ENCODE measurements at places on chromosomes 11 and 22. TPM values are rescaled to one million over a fixed set of nuclear protein-coding genes. Genes with fewer than 3 reads are reported as not detected.

- no peak overlapping the region for H3K4me3 ChIP-seq
- H3K27me3 ChIP-seq = no peaks in the 10 kb centered on the region
- H3K4me1 ChIP-seq = no peaks in the 10 kb centered on the region
- no peak overlapping the region for H3K27ac ChIP-seq
Observed at GRCh38 chr11:28417601-28418323, 309.6 kb downstream of the METTL15 start.

DNA sequence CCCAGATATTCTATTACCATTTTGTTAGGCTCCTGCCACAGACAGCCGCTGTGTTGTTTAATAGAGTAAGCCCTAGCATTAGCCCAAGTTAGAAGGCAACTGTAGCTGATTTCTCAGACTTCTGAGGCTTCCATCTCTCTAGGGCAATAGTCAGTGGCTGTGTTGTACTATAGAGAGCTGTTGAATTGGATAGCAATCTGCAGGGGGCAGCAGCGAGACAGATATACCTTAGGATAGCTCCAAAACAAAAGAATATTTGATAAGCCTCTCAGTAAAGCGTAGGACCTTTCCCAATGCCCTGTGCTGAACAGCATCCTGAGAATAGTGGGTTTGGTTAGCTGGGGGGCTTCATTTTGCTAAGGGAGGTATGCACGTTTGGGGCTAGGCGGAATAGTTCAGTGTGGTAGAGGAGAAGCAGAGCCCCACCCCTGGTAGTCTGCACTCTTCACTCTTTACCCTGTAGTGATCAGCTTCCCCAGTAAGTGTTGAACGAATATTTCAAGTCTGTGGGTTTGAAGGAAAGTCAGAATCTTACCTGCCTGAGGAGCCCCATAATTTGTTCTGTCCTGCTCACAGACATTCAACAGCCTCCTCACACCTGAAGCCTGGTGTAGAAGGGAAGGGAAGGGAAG is 515.1 kb downstream of the INSC start:
- no peak overlapping the region for H3K4me3 ChIP-seq
- no peaks in the 10 kb centered on the region for H3K36me3 ChIP-seq
- peaks cover 7% of the 10 kb centered on the region for H3K4me1 ChIP-seq
- DNase-seq = no peak

Gene MISFA
- 1.1 TPM for total RNA-seq

GRCh38 chr22:44538051-44538450 is 40.0 kb upstream of the RTL6 start:
- peak; percentile 43 for DNase-seq
- no peaks in the 10 kb centered on the region for H3K27me3 ChIP-seq
- H3K27ac ChIP-seq = no peak overlapping the region
- H3K4me1 ChIP-seq = peaks cover 1% of the 10 kb centered on the region
- no peaks in the 10 kb centered on the region for H3K36me3 ChIP-seq

GRCh38 chr11:17827006-17827405 is 92.4 kb downstream of the KCNC1 start:
- H3K4me3 ChIP-seq = no peak overlapping the region
- H3K36me3 ChIP-seq = no peaks in the 10 kb centered on the region
- DNase-seq = no peak
- no peaks in the 10 kb centered on the region for H3K27me3 ChIP-seq

- H3K36me3 ChIP-seq = peaks cover 66% of the 10 kb centered on the region
- H3K27me3 ChIP-seq = no peaks in the 10 kb centered on the region
- DNase-seq = no peak
- no peak overlapping the region for H3K4me3 ChIP-seq
Observed at GRCh38 chr11:3036419-3036818, 20.8 kb downstream of the CARS1 start.

DNA sequence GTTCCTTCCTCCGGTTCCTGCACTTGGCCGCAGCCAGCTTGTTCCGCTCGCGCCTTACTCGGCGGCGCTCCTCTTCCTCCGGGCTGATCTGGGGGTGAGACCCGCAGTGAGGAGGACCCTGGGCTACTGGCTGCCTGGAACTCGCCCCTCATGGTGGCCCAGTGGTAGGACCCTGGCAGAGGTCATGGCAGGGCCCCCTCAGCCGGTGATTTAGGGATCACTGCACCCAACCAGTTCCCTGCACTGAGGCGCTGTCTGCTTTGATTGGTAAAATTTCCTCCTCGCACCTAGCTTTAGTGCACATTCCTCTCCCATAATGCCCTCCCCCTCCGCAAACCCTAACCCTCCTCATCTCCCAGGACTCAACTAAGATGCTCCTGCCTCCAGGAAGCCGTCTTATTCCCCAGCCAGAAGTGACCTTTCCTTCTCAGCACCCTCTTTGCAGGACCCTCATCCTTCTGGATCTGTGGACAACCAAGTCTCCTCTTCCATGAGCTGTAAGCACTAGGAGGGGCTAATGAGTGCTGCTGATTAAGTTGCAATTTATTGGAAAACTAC is 3.6 kb downstream of the CCDC85B start:
- H3K27ac ChIP-seq = peak overlapping the region; percentile 60
- no peak overlapping the region for H3K4me3 ChIP-seq
- H3K4me1 ChIP-seq = peaks cover 40% of the 10 kb centered on the region
- H3K36me3 ChIP-seq = peaks cover 46% of the 10 kb centered on the region
- H3K27me3 ChIP-seq = no peaks in the 10 kb centered on the region
